ENCODE measurements at places on chromosomes 13 and 19.

DNA sequence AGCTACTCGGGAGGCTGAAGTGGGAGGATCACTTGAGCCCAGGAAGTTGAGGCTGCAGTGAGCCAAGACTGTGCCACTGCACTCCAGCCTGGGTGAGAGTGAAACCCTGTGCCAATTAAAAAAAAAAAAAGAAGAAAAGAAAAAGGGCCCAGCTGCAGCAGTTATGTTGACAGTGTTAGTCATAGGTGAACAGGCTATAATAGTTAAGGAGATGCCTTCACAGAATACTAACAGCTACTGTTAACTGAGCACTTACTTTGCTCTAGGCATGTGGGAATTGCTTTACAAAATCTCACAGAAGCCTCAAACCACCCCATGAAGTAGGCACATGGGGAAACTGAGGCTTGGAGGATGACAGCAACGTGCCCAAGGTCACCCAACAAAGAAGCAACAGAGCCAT lies 3.9 kb downstream of the FBXO17 start:
- peak; percentile 45 for DNase-seq

DNA sequence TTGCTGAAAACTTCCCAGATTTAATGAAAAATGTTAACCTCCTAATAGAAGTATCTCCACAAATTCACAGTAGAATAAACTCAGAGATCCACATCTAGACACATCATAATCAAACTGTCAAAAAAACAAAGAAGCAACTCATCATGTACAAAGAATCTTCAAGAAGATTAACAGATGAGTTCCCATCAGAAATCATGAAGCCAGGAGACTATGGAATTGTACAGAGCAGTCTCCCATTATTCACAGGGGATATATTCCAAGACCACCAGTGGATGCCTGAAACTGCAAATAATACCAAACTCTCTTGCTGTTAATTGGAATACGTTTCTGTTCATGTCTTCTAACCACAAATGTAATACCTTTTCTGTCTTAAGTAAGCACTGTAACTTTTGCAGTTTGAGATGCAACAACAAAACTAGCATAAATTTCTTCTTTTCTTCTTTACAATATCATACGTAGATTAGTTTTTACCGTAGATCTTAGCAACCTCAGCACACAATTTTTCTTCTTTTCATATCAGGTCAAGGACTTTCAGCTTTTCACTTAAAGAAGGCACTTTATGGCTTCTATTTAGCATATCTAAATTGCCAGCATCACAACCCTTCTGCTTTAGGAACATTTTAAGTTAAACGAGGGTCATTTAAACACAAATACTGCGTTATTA lies 70.3 kb upstream of the MIR17HG start:
- no peak for DNase-seq

DNA sequence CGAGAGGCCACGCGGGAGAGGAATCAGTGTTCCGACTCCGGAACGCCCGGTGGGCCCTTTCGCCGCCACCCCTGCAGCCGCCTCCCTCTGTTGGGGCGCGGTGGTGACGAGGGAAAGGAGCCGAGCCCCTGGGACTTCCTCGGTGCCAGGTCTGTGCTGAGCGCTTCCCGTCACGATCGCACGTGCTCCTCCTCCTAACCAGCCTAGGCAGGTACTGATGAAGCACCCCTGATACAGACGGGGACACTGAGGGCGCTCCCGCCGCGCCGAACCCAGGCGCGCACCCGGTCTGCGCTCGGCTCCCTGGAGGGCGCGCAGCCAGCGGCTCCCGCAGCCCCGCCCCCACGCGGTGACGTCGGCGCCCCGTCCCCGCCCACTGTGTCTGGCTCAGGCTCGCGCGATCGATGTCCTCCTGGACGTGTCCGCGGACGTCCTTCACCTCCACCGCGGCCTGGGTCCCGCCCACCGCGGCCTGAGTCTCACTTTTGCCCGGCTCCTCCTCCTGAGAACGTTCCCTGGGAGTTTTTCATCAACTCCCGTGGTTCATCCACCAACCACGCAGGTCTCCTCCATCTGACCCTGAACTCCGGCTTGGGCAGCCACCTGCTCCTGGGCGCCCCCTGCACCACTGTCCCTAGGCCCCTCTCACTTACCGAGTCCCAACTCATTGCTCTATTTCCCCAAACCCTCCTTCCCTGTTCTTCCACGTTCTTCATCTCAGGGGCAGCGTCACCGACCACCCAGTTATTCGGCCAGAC lies 2.6 kb upstream of the KLK15 start:
- DNase-seq = peak; percentile 48

- peak; percentile 42 for DNase-seq
Observed at GRCh38 chr13:29754473-29754806, 96.0 kb downstream of the UBL3 start.

DNA sequence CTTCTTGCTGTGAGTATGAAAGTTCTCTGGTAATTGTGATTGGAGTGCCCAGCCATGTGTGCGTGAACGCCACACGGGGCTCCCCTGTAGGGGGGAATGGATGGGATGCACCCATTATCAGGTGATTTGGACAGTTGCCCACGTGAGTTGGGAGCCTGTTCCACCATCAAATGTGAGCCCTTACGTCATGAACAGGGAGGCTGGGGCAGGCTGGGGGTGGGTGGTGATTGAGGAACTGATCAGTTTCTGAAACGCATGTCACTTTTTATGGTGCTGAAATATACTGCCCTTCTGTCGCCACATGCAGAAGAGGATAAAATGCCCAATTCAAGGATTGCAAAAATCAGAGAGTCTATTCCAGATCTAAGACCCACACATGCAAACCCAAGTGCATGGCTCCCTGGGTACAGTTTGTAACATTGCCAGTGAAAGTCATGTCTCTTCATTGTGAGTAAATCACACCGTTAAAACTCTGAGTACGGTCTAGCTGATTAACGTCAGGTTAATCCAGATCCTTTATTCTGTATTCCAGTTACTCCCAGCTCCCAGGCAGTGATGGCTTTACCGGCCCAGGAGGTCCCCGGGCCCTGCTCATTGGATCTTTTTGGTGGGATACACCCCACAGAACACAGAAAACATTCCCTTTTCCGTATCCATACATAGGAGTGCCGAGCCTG lies 90.2 kb downstream of the RAB20 start:
- no peak for DNase-seq

GRCh38 chr13:40158757-40159156 lies 503.3 kb downstream of the COG6 start:
- DNase-seq = no peak

DNA sequence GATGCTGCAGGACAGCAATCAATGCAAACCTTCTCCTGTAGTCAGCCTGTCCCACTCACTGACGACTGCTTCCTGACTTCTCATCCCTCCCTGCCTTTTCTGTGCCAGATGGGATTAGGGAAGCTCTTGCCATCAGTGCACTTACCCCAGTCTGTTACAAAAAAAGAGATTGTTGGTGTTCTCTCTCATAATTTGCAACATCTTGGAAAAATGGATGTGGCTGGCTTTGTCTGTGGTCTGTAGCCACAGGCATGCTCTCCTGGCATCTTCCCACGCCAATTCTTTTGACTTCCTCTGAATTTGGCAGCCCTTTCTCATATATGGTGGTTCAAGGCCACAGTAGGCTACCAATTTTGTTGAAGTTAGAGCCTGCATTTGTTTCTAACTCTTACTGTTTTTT lies 11.6 kb upstream of the HTR2A start:
- peak; percentile 69 for DNase-seq

GRCh38 chr19:3556423-3556977 lies 886 bp downstream of the MFSD12 start:
- DNase-seq = no peak

GRCh38 chr19:3977242-3978143 lies 6.6 kb upstream of the DAPK3 start:
- DNase-seq = no peak

DNA sequence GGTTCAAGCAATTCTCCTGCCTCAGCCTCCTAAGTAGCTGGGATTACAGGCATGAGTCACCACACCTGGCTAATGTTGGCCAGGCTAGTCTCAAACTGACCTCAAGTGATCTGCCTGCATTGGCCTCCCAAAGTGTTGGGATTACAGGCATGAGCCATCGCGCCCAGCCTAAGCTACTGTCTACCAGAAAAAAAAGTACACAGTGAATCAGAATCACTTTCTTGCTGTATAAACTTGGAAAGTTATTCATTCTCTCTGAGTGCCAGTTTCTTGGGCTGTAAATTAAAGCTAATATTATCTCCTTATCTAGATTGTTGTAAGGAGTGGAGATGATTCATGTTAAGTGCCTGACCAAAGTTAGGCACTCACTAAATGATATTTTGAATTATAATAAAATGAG lies 242.8 kb downstream of the ENOX1 start:
- DNase-seq = peak; percentile 61

- no peak for DNase-seq
Observed at GRCh38 chr19:17841810-17842662, 5.7 kb downstream of the JAK3 start.

GRCh38 chr13:79870766-79871165 lies 389.8 kb downstream of the NDFIP2 start:
- peak; percentile 26 for DNase-seq

DNA sequence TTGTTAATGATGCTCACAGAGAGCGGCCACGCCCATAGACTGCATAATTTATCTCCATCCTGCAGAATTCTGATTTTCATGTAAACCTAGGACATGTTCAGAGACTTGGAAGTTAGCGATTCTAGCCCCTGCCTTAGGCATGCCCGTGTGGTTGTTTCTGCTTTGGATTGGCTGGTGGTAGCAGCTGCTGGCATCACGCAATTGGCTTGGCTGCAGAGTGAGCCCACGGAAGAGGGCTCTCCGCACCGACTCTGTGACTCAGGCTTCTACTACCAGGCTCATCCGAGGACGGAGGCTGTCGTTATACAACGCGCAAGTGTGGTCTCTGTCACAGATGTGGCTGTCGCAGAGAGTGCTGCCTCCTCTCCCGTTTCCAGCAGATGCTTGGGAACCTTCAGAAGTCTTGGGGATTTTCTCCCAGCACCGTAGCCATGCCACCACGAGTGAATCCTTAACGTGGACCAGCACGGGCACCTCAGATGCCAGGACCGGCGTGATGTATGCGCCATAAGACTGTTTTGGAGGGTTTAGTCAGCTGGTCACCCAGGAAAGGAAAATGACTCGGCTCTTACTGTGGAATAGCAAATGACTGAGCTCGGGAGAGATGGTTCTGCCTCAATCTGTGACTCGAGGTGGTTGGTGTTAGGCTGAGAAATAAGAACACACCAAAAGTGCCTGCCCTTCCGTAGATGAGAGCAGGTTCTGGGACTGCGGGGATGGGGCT lies 61.0 kb upstream of the F7 start:
- DNase-seq = peak; percentile 38

GRCh38 chr13:49459580-49459979 lies 15.5 kb downstream of the SETDB2 start:
- DNase-seq = no peak

- DNase-seq = no peak
Observed at GRCh38 chr19:18368504-18369222, 17.3 kb upstream of the GDF15 start.

DNA sequence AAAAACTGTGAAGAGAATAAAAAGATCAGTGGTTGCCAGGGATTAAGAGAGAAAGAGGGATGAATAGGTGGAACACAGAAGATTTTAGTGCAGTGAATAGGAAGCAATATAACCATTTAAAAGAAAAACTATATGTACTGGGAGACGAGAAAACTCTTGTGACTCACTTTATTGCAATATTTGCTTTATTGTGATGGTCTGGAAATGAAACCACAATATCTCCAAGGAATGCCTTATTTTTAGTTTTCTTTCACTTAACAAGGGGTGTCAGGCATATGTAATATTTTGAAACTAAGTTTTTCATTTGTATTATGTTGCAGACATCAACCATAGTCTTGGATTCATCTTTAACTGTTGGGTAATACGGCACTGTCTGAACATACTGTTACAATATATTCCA lies 1308.2 kb downstream of the PCDH9 start:
- DNase-seq = peak; percentile 22

GRCh38 chr13:42747399-42747873 lies 33.9 kb upstream of the FAM216B start:
- peak; percentile 89 for DNase-seq

DNA sequence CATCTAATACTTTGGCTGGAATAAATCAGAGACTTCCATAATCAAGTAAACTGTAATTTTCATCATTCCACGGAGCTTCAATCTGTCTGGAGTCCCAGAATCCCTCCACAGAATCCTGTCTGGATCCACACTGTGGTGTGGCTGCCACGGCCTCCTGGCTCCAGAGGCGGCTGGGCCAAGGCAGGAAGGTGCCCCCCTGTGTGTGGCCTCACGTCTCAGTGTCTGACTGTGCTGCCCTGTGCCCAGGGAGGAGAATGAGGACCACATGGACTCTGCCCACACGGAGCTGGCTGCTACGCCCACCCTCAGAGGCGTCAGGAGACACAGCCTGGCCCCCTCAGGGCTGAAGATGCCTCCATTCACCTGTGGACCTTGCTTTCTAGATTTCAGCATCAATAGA lies 12.2 kb upstream of the ZNF135 start:
- no peak for DNase-seq

- DNase-seq = no peak
Observed at GRCh38 chr19:29501816-29502580, 23.8 kb upstream of the VSTM2B start.

DNA sequence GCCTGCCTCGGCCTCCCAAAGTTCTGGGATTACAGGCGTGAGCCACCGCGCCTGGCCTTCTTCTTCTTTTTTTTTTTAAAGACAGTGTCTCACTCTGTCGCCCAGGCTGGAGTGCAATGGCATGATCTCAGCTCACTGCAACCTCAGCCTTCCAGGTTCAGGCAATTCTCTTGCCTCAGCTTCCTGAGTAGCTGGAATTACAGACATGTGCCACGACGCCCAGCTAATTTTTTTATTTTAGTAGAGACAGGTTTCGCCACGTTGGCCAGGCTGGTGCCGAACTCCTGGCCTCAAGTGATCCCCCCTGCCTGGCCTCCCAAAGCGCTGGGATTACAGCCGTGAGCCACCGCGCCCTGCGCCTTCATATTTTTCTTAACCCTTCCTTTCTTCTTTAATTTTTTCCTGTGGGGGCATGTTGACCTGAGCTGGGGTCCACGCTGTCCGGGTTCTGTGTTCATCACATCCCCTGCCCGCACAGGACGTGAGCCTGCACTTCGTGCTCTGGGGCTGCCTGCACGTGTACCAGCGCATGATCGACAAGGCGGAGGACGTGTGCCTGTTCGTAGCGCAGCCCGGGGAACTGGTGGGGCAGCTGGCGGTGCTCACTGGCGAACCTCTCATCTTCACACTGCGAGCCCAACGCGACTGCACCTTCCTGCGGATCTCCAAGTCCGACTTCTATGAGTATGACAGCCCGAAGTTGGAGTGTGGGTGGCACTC lies 14.1 kb downstream of the PNPLA6 start:
- no peak for DNase-seq

DNA sequence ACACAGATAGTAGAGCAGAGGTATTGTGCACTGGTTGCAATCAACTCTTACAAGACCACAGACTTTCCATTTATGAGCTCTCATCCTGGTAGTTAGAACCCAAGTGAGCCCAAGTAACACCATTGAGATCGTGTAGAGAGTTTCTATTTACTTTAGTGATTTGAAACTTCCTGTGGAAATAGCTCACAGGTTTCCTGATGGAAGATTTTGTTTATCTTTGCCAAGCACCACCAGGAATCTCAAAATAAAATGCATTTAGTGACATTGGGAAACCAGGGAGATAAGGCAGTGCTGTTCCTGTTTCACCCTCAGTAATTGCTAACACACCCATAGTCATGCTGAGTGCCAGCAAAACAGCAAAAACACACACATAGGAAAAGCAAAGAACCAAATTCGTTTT lies 102.5 kb downstream of the FLT1 start:
- DNase-seq = no peak
